ENCODE measurements at places on chromosomes 6 and 20.

DNA sequence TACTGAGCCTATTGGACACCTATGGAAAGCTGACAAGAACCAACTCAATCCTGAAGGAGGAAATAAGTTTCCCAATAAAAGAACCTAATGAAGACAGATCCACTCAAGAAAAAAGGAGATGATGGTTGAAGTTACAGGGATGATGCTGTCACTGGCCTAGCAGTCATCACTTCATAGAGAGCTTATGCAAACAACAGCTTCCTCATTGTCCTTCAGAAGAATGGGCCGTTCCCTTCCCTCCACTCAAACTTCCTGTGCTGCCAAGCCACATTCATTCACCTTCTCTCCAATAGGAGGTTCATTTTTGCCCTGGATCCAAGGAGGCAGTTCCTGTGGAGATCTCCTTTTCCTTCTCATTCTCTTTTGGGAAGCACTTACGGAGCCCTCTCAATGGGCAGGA is 13.8 kb upstream of the PM20D2 start:
- no peak for DNase-seq

DNA sequence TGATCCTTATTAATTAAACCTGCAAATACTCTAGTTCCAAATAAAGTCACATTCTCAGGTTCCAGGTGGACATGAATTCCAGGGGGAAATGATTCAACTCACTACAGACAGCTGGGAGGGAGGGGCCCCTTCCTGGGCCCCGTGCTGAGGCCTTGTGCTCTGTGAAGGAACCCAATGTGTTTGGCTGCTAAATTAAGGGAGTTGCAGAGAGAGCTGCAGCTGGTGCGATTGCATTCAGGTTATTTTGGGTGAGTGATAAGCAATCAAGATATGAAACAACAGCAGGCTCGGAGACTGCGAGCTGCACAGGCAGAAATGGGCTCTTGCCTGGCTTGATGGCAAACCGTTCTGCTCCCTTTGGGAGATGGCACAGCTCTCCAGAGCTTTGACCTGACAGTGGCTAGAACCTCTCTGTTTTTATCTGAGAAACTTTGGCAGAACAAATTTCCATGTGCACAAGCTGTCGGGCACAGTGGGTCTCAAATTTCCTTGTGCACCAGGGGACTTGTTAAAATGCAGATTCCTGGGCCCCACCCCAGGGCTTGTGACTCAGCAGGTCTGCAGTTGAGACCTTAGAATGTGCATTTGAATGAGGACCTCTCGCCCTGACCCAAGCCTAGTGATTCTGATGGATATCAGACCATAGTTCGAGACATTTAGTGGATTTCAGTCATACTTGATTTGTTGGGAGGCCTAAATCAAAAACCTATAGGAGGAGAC is 9.8 kb downstream of the MAPK13 start:
- no peak for DNase-seq

GRCh38 chr6:47318236-47318989 is 8.7 kb upstream of the TNFRSF21 start:
- DNase-seq = no peak

DNA sequence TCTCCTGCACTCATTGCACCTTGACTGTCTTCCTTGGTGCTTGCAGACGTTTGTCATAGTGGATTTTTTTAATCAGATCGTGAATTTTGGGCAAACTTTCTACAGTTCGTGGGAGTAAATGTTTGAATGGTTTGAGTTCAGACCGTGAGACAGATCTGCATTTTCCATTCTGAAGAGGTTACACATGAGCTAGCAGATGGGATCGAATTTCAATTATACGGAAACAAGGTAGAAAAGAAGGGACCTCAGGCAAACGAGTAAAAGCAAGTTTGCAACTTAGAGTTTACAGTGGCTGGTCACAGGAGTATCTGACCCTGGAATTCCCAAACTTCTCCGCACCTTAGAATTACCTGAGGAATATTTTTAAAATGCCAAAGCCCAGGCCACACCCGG is 17.2 kb upstream of the NCR2 start:
- no peak for DNase-seq

DNA sequence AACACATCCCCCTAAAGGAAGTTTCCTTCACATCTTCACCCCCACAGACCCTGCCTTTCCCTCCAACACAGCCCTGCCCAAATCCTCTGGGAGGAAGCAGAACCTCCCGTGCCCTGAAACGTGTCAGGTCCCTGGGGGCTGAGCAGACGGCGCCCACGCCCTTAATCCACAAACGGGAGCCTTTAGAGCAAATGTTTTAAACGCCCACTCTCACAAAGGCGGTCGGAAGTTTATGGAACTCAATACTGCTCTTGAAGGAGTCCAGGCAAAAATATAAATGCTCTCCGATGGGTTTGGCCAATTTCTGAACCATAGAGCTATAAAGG is 237.1 kb upstream of the AFDN start:
- no peak for DNase-seq

DNA sequence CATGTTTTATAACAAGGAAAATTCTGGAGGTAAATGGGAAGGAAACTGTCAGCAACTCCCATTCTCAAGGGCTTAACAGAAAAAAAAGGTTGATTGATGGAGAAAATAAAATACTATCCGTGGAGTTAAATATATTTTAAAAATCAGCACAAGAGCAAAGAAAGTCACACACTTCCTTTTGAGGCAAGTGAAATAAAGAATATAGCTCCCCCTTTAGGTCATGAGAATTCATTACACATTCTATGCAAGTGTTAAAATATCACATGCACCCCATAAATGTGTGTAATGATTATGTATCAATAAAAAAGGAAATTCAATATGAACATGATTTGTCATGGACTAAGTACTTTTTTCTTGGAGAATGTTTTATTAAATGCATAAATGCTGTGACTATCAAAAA is 349.2 kb downstream of the TPBG start:
- DNase-seq = no peak

DNA sequence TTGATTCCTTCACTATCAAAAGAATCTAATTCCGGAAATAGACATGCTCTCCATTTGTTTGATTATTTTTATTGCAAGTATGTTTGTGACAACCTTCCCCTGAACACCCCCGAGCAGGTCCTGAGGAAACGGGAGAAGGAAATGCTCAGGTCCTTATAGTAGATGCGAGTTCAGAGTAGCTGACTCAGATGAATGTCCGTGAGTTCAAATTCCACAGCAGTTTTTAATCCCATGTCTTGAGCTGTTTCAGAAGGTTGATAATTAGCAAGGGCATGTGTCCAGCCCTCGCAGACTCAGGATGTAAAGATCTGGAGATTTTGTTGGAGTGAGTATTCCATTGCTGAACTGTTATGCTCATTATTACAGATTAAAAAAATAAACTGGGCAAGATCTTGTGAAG is 169.3 kb downstream of the BCAS1 start:
- DNase-seq = no peak

GRCh38 chr6:134098276-134098675 is 45.9 kb upstream of the SLC2A12 start:
- no peak for DNase-seq

Measured in CD4-positive, alpha-beta T cell treated with Interleukin-2 at 100 ng/mL for 4 hours (primary cell).